ENCODE measurements at places on chromosomes 2 and 18. TPM values are rescaled to one million over a fixed set of nuclear protein-coding genes. Genes with fewer than 3 reads are reported as not detected.
A peak's percentile ranks its signal among the peaks of the same experiment; 100 is the strongest.

The IL36A gene
- not detected for polyA plus RNA-seq

The DHRS9 gene
- polyA plus RNA-seq: 3.3 TPM

GRCh38 chr2:122634256-122634655 lies 878.8 kb downstream of the TSN start:
- H3K4me1 ChIP-seq: peaks cover 5% of the 10 kb centered on the region
- H3K36me3 ChIP-seq: no peaks in the 10 kb centered on the region
- H3K27me3 ChIP-seq: no peaks in the 10 kb centered on the region
- H3K27ac ChIP-seq: peak overlapping the region; percentile 26
- no peak overlapping the region for H3K4me3 ChIP-seq
- no peak for DNase-seq

DNA sequence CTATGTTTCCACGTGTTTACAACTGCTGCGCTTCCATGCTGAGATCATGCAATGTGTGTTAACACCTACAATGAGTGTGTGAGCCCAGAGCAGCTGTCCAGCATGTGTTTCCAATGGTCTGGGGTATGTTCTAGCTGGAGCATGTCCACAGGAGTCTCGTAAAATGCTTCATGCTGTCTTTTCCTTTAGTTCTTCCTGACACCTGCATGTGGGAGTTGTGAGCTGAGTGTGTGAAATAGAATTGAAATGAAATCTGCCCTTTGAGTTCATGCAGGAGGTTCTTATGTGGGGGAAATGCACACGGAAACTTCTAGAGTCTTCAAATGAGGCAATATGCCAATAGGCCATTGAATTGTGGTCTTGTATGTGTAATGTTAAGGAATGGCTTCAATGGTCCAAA lies 205.1 kb downstream of the RND3 start:
- H3K4me3 ChIP-seq: no peak overlapping the region
- no peak overlapping the region for H3K27ac ChIP-seq
- no peak for DNase-seq
- no peaks in the 10 kb centered on the region for H3K27me3 ChIP-seq
- peaks cover 6% of the 10 kb centered on the region for H3K4me1 ChIP-seq

- no peaks in the 10 kb centered on the region for H3K4me1 ChIP-seq
- DNase-seq: no peak
- H3K27ac ChIP-seq: no peak overlapping the region
- H3K36me3 ChIP-seq: no peaks in the 10 kb centered on the region
- H3K27me3 ChIP-seq: no peaks in the 10 kb centered on the region
These were observed 40.3 kb downstream of the ARMC9 start for GRCh38 chr2:231238689-231239088.

DNA sequence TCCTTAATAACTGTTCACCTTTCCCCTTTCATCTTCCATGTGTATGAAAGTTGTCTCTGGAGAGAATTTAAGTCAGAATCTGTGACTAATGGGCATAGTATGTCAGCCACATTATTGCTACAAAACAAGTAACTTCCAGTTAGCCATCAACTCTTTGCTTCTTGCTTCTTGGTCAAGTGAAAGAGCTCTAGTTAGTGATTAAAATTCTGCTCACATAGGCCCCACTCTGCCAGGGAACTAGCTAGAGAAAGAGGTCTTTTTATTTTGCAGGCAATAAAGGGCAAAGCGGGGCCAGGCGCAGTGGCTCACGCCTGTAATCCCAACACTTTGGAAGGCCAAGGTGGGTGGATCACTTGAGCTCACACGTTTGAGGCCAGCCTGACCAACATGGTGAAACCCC lies 64.6 kb downstream of the COLEC12 start:
- H3K27me3 ChIP-seq: no peaks in the 10 kb centered on the region
- no peak overlapping the region for H3K4me3 ChIP-seq
- H3K27ac ChIP-seq: no peak overlapping the region

DNA sequence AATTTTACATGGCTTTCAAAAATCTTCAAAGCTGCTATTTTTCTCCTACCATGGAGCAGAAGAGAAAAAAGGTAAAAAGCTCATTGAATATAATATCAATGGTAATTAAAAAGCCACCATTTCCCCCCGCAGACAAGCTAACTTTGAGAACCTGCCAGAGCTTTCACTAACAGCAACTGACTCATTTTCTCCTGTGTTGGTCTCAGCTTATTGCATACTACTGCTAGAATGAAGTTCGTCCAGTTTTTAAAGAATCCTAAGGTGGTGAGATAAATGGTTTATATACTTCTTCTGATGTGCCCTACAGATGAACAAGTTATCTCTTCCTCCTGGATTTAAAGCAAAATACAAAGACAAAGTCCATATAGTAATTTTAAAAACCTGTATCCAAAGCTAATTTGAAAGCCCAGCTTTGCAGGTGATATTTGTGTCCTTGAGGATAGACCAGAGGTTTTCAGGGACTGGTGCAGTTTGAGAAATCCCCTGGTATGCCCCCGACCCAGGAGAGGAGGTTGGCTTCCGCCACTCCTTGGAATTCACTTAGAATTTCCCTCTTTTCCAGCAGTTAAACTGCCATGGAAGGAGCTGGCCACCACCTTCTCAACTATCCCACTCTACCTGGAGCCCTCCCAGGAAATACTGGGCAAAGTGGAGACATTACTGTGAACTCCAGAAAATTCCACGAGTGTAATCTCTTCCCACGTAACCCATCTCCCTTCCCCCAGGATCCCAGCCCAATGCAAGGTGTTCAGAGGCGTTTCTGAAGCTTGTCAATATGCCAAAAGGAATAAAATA lies 17.5 kb downstream of the YPEL5 start:
- H3K27me3 ChIP-seq: no peaks in the 10 kb centered on the region
- H3K4me1 ChIP-seq: no peaks in the 10 kb centered on the region
- peaks cover 8% of the 10 kb centered on the region for H3K36me3 ChIP-seq
- H3K4me3 ChIP-seq: no peak overlapping the region

GRCh38 chr2:12759248-12759647 lies 42.5 kb downstream of the TRIB2 start:
- H3K4me3 ChIP-seq: no peak overlapping the region
- no peaks in the 10 kb centered on the region for H3K27me3 ChIP-seq
- no peak overlapping the region for H3K27ac ChIP-seq
- H3K36me3 ChIP-seq: no peaks in the 10 kb centered on the region
- peaks cover 10% of the 10 kb centered on the region for H3K4me1 ChIP-seq

DNA sequence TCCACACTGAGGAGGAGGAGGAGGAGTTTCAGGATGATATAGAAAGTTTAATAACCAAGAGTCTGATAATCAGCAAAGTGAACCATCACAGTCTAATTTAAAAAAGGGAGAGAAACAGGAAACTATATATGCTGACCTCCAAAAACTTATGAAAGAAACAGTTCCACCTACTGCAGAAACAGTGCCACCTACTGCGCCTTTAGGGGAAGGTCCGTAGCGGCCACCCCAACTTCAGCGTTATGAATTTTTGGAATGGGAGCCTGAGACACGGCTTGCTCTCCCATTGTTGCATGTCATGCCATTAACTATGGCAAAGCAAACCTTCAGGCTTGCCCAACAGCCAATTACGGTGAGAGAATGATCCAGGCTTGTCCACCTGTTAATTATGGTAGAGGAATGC lies 1719.2 kb upstream of the LRRTM1 start:
- H3K27ac ChIP-seq: no peak overlapping the region
- H3K36me3 ChIP-seq: no peaks in the 10 kb centered on the region
- no peak for DNase-seq
- H3K4me1 ChIP-seq: no peaks in the 10 kb centered on the region

GRCh38 chr2:232387451-232388171 lies 9.1 kb downstream of the ALPP start:
- no peaks in the 10 kb centered on the region for H3K4me1 ChIP-seq
- H3K27ac ChIP-seq: no peak overlapping the region
- no peak for DNase-seq
- H3K36me3 ChIP-seq: no peaks in the 10 kb centered on the region
- peaks cover 76% of the 10 kb centered on the region for H3K27me3 ChIP-seq

- no peaks in the 10 kb centered on the region for H3K27me3 ChIP-seq
- H3K4me3 ChIP-seq: no peak overlapping the region
- H3K4me1 ChIP-seq: no peaks in the 10 kb centered on the region
- no peak for DNase-seq
These were observed 62.3 kb upstream of the MAP4K3 start for GRCh38 chr2:39499336-39499735.

DNA sequence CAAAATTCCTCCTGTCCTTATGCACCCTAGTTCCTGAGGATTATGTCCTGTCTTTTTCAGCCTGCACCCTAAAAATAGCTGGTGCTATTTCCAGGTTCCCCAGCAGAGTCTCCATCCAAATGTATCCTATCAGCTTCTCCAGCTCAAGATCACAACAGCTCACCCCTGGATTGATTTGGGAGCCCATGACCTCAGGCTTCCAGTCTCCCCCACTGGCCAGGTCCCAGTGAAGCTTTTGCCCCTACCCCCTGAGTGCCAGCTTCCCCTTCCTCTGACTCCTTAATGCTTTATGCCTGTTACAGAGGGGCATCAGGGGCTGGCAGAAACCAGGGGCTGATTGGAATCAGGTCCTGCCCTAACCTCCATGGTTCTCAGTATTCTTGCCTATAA lies 76.9 kb upstream of the DAPL1 start:
- H3K27me3 ChIP-seq: peaks cover 2% of the 10 kb centered on the region
- peaks cover 3% of the 10 kb centered on the region for H3K4me1 ChIP-seq
- no peak overlapping the region for H3K4me3 ChIP-seq
- no peak overlapping the region for H3K27ac ChIP-seq
- H3K36me3 ChIP-seq: no peaks in the 10 kb centered on the region
- no peak for DNase-seq

DNA sequence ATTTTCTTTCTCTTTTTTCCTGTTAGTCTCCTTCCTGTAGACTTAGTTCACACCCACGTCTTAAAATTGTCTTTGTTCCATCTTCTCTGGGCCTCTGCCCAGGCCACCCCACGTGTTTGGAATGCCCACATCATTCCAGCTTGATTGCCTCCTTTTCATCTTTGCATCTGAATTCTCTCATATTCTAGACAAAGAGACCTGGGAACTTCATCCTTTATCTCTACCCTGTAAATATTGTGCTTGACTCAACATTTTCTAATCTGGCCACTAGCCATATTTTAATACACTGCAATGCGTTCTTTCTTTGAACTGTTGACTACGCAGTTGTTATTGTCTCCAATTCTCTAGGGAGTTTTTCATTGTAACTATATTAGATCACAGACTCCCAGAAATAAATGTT lies 187.5 kb upstream of the NRXN1 start:
- H3K4me3 ChIP-seq: no peak overlapping the region
- no peak overlapping the region for H3K27ac ChIP-seq
- no peaks in the 10 kb centered on the region for H3K4me1 ChIP-seq
- no peaks in the 10 kb centered on the region for H3K27me3 ChIP-seq
- DNase-seq: no peak

DNA sequence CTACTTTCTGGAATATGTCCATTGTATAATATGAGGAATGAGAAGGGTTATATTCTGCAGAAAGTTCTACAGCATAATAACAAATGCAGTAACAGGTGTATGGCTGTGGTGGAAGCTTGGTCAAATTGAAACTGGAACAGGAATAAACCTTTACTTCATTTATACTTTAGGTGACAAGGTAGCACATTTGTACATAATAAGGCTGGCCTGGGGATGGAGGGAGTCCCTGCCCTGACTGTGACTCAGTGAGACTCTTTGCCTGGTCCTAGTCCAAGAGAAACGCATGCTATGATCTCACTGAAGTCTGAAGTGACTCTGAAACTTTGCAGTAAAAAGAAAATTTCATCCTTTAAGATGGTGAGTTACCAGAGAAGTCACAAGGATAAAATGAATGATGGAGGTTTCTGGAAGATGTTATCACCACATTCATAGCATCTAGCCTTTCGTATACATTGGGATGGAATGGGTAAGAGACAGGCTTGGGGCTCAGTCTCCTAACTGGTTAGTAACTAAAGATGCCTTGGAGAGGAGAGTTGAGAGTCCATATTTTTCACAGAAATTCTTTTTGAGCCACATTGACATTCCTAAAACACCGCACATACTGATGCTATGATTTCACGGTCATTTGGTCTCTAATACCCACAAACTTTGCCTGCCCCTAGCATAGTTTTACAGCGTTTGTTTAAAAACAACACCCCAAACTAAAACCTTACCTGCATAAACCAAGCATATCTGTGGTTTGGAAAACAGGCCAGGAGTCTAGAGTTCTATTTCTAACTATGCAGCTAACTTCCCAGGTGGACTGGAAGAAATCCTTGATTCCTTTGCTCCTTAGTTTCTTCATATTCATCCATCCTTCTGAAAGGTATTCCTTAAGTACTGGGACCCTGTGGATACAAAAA lies 42.4 kb upstream of the NABP1 start:
- H3K27ac ChIP-seq: no peak overlapping the region
- no peaks in the 10 kb centered on the region for H3K36me3 ChIP-seq
- H3K4me1 ChIP-seq: peaks cover 37% of the 10 kb centered on the region
- H3K4me3 ChIP-seq: no peak overlapping the region
- no peak for DNase-seq

Data from keratinocyte (primary cell).